Hindlimb muscle (tissue), 1 donor: ENCODE measurements at places on chromosomes 13 and 19. TPM values are rescaled to one million over a fixed set of nuclear protein-coding genes. Genes with fewer than 3 reads are reported as not detected.
A peak's percentile ranks its signal among the peaks of the same experiment; 100 is the strongest.

- no peak for DNase-seq
Measured at GRCh38 chr19:46364359-46364758, 17.5 kb downstream of the PPP5C start.

DNA sequence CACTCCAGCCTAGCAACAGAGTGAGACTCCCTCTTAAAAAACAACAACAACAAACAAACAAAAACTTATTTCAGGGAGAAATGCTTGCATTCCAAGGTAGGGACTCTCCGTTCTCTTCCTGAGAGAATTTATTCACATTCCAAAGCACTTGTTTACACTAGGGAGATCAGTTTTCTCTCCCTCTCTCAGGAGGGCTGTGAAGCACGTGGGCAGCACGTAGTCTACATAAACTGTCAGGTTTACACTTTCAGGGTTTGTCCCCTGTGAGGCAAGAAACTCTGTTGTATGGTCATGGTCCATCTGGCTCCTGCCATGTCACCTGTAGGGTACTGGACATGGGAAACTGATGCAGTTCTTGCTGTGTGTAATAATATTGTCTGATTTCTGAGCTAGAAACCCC, 31.6 kb downstream of the WDR87 start:
- DNase-seq = no peak

- DNase-seq = no peak
Measured at GRCh38 chr13:68168448-68168847, 938.3 kb upstream of the PCDH9 start.

- peak; percentile 32 for DNase-seq
Measured at GRCh38 chr13:95642028-95642621, 2.4 kb downstream of the DZIP1 start.

DNA sequence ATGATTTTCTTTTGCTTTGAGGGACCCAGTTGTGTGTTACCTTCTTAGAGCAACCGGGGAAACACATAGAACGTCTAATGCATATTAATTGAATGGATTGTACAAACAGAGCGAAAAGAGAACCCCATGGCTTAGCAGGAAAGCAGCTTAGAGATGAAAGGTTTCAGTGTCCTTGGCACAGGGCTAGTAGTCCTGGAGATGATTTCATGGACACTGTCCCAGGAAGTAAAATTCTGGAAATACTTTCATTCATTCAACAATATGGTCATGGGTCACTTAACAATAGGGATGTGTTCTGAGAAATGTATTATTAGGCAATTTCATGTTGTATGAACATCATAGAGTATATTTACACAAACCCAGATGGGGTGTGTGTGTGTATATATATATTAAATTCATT, 9.7 kb upstream of the FUT2 start:
- no peak for DNase-seq

DNA sequence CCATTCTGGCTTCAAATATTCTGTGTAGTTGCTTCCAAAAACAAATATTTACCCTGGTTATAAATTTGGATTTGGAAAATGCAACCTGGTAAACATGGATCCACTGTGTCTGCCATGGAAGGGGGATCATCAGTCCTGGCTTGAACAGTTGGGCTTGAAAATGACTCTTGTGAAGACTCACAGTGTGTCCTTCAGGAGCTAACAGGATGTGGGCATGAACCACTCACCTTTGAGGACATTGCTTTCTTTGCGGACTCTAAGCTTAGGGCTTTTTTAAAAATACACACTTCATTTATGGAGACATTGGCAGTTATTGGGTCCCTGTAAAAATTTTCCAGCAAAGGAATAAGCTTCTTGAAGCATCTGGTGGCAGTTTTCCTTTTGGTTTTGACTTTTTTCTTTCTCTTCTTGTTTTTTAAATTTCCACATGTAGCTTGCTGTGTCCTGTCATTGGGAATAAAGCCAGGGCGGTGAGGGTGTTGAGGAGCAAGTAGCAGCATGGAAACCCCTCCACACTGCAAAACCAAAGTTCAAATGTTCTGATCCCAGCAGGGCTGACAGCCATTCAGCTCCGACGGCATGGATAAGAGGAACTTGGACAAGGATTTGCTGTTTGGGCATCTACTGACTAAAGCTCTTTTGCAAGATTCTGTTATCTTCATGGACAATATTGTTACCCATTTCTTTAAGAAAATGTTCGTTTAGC, 39.5 kb upstream of the SERP2 start:
- DNase-seq = no peak

- no peak for DNase-seq
Measured at GRCh38 chr13:77061362-77061761, 34.4 kb upstream of the FBXL3 start.

The LILRB3 gene
- 3.8 TPM for polyA plus RNA-seq

The DACT3 gene
- polyA plus RNA-seq = 13.0 TPM

The PSG2 gene
- polyA plus RNA-seq = not detected
